Activated CD4-positive, alpha-beta T cell treated with anti-CD3 and anti-CD28 coated beads, Interleukin-2, amount 50 U/mL, for 24 hours (primary cell): ENCODE measurements at places on chromosomes 1 and 21.

GRCh38 chr1:198168227-198168626, 11.4 kb downstream of the NEK7 start:
- DNase-seq, result no peak

DNA sequence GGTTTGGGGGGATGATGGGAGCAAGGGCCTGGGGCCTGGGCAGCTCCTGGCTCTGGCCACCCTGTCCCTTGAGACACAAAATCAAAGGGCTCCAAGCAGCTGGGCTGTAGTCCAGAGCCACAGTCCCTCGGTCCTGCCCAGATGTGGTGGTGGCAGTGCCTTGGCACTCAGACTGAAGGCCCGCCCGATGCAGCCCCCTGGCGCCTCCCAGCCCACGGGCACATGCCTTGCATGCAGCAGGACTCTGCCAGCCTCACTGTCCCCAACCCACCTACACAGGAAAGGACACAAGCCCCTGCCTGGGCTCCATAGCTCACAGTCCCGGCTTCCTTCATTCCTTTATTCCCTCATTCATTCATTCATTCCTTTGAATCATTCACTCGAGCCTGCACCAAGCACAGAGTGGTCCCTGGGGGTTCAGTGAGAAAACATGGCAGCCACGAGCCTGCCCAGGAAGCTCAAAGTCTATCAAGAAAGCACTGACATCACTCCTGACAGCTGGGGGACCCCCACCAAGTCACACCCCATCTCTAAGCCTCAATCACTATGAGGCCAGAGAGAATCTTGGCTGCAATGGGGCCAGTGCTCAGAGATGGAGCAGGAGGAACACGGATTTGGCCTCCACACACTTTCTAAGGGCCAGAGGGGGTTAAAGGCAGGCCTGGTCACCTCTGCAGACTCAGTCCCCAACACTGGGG, 5.8 kb downstream of the SDC3 start:
- DNase-seq, result no peak

DNA sequence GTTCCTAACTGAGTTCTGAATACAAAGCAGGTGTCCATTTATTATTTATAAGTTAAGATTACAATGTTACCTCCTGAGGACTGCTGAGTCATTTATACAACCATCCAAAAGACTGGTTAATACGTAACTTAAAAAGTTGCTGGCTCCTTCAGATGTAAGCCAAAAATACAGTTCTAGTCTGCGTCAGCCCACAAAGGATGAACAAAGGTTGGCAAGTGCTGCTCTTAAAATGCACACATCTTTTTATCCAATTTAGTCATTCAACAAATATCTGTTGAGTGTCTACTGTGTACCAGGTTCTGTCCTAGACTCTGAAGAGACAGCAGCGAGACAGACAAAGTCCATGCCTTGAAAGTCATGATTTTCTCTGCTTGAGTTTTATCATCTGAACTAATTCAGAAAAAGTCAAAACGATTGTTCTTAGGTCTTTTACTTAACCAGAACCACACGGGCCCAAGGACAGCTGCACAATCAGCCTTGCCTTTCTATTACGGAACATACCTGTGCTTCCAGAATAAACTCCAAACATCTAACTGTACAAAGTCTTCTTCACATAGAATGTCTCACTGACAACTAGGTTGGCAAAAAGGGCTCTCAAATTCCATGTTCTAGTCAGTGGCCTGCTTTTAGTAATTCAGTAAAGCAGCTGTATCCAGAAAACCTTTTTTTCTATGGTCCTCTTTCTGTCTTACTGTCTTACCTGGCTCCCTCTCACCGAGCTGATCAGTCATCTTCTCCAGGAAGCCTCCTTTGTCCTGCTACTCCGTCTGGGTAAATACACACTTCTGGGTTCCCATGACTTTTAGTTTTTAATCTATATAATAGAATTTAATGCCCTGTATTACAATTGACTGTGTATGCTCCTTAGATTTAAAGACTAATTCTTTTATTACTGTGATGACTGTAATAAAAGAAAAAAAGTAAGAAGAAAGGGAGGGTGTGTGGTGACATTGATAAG, 15.5 kb upstream of the CNN3 start:
- no peak for DNase-seq

DNA sequence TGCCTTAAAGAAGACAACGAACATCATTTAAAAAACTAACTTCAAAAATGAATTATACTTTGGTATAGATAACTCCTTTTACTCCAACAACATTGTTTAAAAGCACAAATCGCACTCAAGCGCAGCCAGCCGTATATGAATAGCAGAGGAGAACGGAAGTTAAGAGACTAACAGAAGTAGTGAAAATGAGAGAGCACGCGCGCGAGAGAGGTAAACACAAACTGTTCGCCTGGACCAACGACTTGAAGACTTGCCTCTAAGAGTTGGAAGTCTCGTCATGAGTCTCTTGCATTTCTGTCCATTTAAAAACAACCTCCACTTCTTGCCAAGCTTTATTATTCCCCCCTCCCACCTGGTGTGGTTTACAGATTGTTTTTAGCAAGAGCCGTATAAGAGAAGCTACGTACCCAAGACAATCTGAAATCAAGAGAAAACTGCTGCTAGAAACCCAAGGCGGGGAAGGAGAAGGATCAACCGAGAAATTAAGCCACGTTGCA, 479 bp downstream of the SELENOF start:
- DNase-seq, result peak; percentile 6

GRCh38 chr1:99218572-99218971, 45.7 kb upstream of the PLPPR4 start:
- no peak for DNase-seq

DNA sequence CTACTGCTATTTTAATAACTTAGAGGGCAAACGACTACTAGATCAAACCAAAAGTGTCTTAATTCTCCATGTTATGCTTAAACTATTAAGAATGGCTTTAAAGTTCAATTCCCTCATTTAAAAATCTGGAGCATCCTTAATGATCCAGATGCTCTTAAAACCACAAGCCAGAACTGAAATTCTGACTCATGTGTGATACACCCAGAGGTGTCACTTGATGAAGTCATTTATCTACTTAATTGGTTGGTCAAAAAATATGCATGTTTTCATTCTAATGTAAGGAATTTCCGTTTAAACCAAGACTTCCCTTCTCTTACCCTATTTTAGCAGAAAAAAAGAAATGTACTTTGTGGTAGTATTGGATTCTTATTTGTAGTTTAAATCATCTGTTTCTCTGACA, 1261.2 kb upstream of the B3GALT2 start:
- DNase-seq, result no peak

DNA sequence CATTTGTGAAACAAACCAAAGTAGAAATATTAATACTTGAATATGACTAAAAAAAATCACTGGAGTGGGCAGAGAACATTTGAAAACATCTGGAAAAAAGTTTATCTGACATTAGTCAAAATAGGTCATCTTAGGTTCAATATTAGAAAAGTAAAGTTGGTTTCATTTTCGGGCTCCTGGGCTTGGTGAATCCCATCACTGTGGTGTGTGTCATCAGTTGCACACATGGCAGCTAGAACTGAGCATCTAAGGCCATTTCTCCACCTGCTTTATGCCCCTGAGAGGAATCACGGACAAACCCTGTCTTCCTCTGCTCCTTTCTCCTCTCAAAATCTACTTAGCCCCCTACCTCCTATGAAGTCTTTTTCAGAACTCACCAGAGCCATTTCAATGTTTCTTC, 5.4 kb downstream of the HSD11B1 start:
- no peak for DNase-seq

GRCh38 chr1:230415405-230416132, 10.6 kb downstream of the PGBD5 start:
- DNase-seq, result no peak

DNA sequence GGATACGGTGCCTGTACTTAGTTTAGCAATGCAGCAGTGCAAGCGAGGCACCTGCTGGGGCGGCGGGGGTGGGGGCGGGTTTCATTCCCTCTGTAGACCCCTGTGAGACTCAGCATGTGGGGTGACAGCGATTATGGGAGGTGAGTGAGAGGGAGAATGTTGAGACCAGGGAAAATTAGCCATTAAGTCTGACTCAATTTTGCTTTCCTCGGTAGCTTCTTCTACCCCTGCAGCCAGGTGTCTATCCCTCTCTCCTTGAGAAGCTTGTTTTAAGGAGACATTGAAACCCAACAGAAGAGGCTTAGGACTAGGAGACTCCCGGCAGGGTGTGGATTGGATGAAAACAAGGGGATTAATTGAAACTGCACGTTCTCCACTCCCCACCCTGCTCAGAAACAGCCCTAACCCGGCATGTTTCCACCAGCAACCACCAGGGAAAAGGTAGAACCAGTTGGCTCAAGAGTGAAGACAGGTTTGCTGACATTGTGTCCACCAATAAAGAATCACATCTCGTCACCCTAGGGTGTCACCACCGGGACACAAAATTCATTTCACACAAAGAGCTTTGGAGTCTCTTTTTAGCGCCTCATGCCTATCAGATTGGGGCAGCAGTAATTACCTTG, 20.6 kb upstream of the ATF3 start:
- DNase-seq, result no peak

DNA sequence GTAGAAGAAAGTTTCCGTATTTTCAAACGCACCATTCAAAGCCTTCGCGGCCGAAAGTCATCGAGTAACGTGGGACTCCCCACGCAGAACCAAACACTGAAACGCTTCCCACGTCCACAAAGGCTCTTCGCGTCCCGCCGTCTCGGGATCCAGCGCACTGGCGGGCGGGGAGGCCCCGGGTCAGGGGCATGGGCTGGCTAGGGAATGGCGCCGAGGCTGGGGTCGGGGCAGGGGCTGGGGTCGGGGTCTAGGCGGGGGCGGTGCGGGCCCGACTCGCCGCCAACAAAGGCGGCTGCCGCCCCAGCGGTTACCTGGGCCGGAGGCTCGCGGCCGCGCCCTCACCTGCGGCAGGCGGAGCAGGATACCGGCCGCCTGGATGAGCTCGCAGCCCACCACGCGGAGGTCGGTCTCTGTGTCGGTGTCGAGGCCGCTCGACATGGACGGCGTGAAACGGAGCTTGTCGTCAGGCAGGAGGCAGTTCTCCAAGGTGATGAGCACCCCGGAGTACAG, 403 bp downstream of the CCNL2 start:
- no peak for DNase-seq

DNA sequence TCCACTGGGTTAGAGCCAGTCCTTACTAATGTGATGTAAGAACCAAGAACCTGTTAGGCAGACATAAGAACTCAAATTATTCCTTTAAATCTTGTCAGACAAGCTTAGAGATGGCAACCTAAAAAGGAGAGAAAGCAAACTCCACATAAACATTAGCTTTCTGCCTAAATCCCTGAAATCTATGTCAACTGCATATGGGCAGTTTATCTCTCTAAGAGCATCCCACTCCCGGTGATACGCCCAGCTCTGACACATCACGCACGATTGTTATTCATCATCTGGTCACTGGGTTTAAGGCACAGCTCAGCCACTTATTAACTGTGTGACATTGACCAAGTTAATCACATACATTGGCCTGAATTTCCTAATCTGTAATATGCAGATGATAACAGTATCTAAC, 323.7 kb downstream of the HHIPL2 start:
- no peak for DNase-seq

- no peak for DNase-seq
These were observed 178.4 kb downstream of the PSMG1 start for GRCh38 chr21:39004634-39005501.

DNA sequence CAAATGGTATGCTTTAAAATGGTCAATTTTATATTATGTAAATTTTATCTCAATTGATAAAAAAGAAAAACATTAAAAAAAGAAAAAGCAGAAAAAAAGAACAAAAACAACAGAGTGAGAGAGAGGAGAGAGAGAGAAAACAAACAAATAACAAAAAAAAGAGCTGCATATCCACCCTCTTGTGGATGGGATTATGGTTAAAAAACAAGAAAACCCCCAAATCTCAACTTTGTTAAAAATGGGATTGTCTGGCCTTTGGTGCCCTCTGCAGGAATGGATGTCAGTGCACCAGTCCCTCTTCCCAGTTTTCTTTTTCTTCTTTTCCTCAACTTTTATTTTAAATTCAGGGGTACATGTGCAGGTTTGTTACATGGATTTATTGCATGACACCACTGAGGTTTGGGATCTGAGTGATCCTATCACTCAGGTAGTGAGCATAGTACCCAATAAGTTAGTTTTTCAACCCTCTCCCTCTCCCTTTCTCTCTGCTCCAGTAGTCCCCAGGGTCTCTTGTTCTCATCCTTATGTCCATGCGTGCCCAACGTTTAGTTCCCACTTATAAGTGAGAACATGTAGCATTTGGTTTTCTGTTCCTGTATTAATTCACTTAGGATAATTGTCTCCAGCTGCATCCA, 28.1 kb downstream of the RNF187 start:
- DNase-seq, result no peak

GRCh38 chr1:38134294-38134755, 87.7 kb upstream of the POU3F1 start:
- DNase-seq, result no peak

DNA sequence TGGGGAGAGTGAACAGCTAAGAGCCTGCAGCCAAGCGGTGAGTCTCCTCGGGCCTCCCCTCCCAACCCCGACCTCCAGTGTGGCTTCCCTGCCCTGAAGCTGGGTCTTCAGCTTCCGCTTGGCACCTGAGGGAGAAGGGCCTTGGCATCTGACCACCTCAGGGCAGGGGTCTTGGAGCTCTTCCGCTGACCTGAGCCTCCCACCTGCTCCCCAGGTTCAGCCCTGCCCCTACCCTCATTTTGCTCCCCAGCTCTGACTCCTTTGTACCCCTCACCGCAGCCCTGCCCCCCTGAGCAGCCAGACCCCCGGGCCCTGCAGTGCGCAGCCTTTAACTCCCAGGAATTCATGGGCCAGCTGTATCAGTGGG, 4.9 kb downstream of the ADAMTSL4 start:
- no peak for DNase-seq

GRCh38 chr1:164783778-164784555, 225.0 kb downstream of the PBX1 start:
- no peak for DNase-seq

DNA sequence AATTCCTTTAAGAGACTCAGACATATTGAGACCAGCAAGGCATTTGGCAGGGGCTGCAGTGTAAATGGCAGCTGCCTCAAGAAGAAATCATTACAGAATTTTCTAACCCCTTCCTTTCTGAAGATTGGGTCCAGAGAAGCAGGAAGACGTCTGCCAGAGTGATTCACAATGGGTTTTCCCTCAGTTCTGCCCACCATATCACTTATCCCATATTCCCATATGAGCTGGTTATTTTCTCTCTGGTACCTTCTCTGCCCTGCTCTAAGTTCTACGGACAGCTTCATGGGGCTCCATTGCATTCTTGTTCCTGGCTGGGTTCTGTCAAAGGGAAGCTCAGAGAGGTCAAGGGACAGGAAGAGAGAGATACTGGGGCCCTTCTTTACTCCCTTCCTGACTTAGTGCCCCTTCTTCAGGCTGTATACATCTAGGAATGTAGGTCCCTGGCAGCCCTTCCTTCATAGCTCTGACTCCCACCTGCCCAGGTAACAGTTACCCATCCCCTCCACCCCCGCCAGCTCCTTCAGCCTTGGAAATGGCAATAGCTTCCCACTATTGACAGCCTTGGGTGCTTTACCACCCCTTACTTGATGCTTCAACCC, 420.6 kb upstream of the DAB1 start:
- no peak for DNase-seq
